ENCODE measurements at places on chromosomes 4 and X. TPM values are rescaled to one million over a fixed set of nuclear protein-coding genes. Genes with fewer than 3 reads are reported as not detected.

Gene SPANXB1
- total RNA-seq: not detected

Gene SH3D19
- total RNA-seq: 39.3 TPM

Gene FAAH2
- total RNA-seq: 6.6 TPM

Gene PDZD4
- total RNA-seq: 0.14 TPM

Gene NWD2
- not detected for total RNA-seq
